Activated naive CD8-positive, alpha-beta T cell treated with anti-CD3 and anti-CD28 coated beads, Interleukin-2, amount 10 ng/mL, durations not matched to agents 7 days and 5 days (primary cell): ENCODE measurements at places on chromosomes 11 and 22. TPM values are rescaled to one million over a fixed set of nuclear protein-coding genes. Genes with fewer than 3 reads are reported as not detected.

Gene GAB4
- total RNA-seq, result not detected

- DNase-seq, result no peak
Observed at GRCh38 chr11:8329847-8330361, 66.2 kb upstream of the LMO1 start.

DNA sequence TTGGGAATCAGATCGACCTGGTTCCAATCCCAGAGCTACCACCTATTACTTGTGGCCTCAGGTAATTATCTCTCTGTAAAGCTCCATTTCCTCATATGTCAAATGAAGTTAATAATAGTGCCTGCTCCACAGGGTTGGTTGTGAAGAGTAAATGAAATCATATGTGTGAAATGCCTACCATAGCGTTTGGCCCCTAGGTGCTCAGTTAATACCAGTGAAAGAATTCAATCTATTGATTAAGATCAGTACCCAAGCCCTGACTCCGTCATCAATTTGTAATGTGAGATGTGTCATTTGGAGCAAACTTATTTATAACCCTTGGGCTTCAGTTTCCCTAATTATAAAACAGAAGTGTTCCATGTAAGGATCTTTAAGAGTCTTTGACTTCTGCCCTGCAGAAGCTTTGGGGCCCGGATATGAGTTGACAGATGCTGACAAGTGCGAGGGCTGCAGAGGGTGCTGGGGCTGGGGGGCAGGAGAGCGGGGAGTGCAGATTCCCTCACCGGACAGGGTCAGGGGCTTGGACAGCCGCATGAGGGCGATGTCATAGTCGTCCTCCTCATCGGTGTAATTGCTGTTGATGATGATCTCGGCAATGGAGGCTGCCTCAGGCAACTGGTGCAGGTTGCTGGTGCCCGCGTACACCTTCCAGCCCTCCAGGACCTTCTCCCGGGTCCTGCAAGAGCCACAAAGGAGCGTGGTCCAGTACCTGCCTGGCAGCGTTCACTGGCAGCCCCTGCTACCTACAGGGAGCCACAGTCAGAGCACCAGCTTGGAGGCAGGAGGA, 20.9 kb downstream of the TMPRSS13 start:
- no peak for DNase-seq

DNA sequence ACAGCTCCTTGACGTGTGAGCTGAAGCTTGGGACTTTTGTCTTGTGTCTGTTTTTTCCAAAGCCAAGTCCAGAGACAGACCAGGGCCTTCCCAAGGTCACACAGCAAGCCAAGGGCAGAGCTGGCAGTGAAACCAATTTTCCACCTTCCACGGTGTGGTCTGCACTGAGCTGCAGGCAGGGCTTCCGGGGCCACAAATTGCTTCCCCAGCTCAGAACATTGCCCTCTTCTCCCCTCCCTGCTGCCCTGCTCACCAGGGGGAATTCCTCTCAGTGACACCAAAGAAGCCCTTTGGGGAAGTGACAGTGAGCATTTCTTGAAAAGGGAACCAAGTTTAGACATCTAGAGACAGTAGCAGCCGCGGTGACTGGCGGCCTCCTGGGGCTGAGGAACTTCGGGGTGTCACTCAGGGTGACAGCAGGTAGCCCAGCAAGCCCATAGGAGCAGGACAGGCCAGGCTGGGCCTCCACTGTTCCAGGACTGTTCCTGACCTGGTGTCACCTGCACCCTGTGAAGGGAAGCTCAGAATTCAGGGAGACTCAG, 9.2 kb downstream of the FXYD2 start:
- peak; percentile 65 for DNase-seq
